ENCODE measurements at places on chromosomes 2 and 18. TPM values are rescaled to one million over a fixed set of nuclear protein-coding genes. Genes with fewer than 3 reads are reported as not detected.

DNA sequence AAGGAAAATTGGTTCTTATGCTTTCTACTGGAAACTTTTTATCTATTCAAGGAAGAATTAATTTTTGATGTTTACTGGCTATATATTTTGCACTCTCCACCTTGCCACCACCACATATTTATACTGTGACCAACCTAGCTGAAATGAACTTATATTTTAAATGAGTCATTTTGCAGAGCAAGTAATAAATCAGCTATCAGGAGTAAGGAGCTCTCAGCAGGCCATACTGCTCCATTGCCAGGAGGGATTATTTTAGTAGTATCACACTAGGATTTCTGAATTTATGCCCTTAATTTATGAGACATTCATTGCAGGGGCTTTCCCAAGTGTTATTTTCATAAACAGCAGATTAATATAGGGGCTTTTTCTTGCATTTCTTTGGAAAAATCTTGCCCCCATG is 125.8 kb upstream of the CYP1B1 start:
- H3K36me3 ChIP-seq: no peaks in the 10 kb centered on the region
- H3K4me1 ChIP-seq: peaks cover 3% of the 10 kb centered on the region
- no peak overlapping the region for H3K27ac ChIP-seq
- H3K27me3 ChIP-seq: no peaks in the 10 kb centered on the region
- H3K4me3 ChIP-seq: no peak overlapping the region

DNA sequence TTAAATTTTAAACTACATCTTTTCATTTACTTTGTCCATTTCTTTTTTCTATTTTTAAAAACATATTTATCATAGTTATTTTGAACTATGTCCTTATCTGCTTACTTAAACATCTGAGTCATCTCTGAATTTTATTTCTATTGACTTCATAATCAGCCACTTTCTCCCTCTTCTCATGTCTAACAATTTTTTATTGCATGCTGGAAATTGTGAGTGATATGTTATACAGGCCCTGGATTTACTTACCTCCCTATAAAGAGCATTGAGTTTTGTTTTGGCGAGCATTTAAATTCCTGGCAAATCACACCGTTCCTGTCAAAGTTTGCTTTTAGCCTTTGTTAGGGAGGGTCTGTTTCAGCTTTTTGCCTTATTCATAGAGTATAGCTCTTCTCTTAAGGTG is 39.3 kb downstream of the KCNIP3 start:
- DNase-seq: no peak
- H3K27me3 ChIP-seq: peaks cover 25% of the 10 kb centered on the region
- no peak overlapping the region for H3K4me3 ChIP-seq

DNA sequence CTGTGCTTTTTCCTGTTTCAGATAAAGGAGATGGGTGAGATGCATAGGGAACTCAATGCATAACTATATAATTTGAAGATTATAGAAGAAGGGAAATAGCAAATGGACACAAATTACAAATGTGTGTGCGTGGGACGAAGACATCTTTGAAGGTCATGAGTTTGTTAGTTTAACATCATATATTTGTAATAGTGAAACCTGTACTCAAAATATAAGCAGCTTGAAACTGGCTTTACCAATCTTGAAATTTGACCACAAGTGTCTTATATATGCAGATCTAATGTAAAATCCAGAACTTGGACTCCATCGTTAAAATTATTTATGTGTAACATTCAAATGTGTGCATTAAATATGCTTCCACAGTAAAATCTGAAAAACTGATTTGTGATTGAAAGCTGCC is 16.4 kb upstream of the MSH2 start:
- DNase-seq: no peak

DNA sequence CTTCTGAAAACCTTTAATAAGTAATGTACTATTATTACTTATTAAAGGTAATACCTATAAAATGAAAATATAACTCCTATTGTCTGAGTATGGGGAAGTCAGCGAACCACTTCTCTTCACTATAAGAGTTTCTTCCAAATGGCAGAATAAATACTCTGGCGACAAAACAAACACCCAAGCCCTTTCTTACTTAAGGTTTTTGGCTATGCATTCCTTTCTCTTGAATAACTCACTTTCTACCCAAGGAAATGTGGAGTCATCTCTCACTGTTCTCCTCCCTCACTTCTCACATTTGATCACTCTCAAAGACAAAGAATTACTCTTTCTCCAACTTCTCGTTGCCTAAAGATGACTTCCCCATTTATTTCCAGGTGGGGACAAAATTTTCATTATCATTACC is 816.8 kb upstream of the CRIM1 start:
- H3K27me3 ChIP-seq: peaks cover 5% of the 10 kb centered on the region
- no peaks in the 10 kb centered on the region for H3K36me3 ChIP-seq
- no peak overlapping the region for H3K27ac ChIP-seq
- DNase-seq: no peak

Gene FAM237A
- total RNA-seq: not detected

DNA sequence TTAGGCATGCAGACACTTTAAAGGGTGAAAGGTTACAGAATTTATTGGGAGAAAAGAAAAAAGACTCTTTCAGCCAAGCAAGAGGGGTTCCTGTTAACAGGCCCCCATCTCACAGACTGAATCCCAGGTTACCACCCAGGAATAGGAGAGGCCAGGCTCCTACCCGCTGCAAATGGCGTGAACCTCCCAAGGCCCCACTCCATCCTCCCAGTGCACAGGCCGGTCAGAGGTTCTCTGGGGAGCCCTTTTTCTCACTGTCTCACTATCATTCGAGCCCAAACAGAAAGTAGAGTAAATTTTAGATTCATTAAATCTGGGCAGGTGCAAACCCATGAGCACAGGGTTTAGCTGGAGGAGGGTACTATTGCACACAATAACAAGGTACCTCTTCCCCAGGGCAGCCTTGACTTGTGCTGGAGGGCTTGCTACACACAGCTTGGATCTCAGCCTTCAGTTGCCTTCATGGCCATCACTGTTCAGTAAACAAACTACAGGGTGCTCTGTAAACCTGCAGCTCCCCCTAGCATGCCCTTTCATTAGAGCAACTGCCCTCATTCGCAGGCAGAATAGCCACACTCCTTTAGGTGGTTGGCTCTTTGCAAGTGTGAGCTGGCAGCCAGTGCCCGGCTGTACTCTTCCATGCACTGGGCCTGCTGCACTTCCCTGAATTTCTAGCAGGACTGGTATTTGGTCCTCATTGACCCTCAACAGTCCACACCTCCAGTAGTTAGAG is 7.3 kb upstream of the PLEK start:
- H3K27ac ChIP-seq: no peak overlapping the region
- DNase-seq: no peak
- peaks cover 10% of the 10 kb centered on the region for H3K4me1 ChIP-seq
- H3K4me3 ChIP-seq: no peak overlapping the region

- no peaks in the 10 kb centered on the region for H3K4me1 ChIP-seq
- no peak overlapping the region for H3K27ac ChIP-seq
- peaks cover 5% of the 10 kb centered on the region for H3K36me3 ChIP-seq
- H3K27me3 ChIP-seq: no peaks in the 10 kb centered on the region
Observed at GRCh38 chr2:48601349-48601748, 16.3 kb upstream of the GTF2A1L start.

Gene EGR4
- total RNA-seq: not detected
